Neural progenitor cell (in vitro differentiated cells): ENCODE measurements at places on chromosomes 6 and 20. TPM values are rescaled to one million over a fixed set of nuclear protein-coding genes. Genes with fewer than 3 reads are reported as not detected.

DNA sequence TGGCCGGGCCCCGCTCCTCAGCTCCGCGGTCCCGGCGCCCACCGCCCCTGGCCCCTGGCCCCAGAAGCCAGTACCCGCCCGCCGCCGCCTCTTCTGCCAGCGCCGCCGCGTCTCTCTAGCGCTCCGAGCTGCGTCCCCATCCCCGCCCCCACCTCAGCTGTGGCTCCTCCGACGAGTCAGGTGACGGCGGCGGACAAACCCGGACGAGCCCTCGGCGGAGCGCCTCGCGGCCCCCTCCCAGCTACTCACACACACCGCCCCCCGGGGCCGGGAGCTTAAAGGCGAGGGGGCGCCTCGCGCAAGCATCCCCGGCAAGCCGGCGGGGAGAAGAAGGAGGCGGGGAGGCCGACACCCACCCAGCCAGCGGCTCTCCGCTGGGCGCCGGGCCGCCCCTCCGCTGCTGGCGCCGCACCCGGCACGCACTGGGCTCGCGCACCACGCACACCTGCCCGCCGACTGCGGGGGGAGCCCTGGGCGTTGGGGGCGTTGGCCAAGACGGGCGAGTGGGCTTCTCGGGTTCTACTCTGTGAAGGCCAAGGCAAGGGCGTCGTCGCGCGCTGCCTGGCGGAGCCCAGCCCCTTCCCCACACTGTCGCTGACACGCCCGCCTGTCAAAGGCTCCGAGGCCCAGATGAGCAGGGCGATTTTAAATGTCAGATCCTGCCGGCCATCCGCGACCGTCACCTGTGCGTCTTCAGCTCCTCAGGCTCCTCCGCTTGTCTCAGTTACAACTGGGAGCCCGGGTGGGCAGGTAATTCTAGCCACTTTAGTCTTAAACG, at the start of gene SNAP91:
Gene SNAP91, minus strand, starts transcription at position 132 of the 778 bp plus-strand sequence. CDS start 1,174 bp downstream, outside the sequence.
- peak; percentile 88 for DNase-seq

- DNase-seq: no peak
Observed at GRCh38 chr6:44892579-44892978, 435.6 kb upstream of the RUNX2 start.

DNA sequence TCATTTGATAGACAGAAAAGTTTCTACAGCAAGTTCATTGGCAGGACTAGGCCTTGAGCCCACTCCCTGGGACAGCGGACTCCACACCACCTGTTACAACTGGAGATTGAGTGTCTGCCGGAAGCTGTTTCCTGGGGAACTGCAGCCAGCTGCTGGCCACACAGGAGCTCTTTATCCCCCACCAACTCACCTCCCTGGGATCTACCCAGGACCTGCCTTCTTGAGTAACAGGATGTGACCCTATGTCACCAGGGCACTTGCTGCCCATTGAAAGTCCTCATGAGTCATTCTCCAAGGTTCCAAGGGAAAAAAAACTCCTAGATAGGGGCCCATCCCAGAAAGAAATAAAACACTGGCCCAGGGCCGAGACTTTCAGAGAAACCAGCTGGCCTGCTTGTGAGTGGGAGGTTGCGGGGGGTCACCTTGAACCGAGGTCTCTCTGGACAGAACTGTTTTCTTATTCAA, 37.4 kb upstream of the SLC9A8 start:
- peak; percentile 19 for DNase-seq

DNA sequence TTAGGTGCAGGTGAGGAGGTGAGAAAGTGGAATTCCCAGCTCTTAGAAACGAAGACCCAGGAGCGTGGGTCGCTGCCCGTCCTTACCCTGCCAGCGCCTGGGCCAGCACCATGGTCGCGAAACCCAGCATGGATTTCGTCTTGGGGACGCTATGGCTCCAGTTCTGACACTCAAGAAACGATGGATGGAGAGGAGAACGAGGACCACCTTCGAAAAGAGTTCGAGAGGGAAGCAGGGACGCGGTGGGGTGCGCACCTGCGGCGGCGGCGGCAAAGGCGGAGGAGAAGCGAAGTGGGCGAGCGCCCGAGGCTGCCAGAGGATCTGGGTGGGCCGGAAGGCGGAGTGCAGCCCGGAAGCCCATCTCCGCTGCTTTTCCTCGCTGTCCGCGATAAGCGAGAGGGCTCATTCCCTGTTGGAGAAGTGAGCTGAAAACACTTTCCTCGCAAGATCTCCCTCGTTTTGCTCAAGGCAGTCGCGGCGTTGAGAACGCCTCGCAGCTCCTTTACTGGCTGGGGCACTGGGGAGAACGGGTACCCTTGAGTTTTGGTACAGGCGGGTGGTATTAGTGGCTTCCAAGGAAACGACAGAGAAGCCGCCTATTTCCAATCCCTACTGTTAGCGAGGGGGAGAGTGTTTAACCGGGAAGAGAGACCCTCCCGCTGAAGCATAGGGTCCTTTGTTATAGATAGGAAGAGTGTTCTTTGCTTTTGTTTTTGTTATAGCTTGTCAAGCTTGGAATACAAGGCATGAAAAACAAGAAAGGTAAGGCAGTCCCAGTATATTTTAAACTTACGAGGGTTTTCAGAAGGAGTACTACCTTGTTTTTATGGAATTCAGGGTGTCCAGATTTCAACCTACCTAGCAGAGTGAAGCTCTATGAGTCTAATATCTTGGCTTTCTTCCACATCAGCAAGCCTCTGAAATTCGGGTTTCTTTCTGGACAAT, 109.5 kb downstream of the TRIM27 start:
- peak; percentile 76 for DNase-seq

DNA sequence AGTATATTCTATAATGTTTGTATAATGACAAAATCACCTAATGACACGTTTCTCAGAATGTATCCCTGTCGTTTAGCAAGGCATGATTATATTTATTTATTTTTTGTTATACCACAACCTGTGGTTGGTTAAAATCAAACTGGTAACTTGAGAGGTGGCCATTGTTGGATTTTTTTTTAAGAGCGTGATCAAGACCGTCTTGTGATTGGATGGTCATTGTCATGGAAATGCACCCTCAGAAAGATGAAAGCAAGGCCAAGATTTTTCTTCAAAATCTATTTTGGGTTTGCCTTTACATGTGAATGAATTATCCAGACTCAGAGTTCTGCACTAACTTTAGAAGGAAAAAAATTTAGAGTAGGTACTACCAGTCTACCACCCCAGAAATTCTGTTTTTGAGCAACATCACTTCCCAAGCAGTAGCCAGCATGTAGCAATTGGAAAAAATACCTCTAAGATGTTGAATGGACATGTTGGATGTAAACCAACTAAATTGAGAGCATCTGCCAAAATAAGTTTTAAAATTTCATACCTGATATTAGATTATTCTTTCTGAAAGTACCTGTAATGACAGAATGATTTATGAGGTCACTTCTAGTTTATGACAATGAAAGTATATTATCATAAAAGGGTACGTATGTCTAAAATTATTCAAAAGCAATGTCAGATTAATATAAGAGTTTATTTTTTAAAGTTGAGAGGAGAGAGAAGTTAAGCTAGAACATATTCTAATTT, 50.8 kb downstream of the NCOA7 start:
- DNase-seq: no peak

DNA sequence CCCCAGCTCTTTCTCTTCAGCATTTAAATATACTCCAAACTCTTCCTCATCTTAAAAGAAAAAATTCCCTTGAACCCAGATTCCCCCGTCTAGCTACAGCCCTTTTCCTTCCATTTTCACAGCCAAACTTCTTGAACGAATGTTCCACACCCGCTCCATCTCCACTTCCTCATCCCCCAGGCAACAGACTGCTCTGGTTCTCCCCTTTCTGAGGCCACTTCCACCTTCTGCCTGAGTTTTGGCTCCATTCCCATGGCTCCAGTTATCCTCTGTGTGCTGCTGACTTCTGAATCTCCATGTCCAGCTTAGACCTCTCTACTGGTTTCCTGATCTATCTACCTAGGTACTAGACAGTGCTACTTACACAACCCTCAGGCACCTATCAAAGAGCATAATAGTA, 106.4 kb downstream of the RALGAPA2 start:
- DNase-seq: no peak

GRCh38 chr20:24978513-24978912, 14.0 kb downstream of the APMAP start:
- no peak for DNase-seq

GRCh38 chr6:168387911-168388310, 53.1 kb upstream of the SMOC2 start:
- DNase-seq: no peak

GRCh38 chr6:14644381-14644780, 526.8 kb downstream of the CD83 start:
- no peak for DNase-seq

DNA sequence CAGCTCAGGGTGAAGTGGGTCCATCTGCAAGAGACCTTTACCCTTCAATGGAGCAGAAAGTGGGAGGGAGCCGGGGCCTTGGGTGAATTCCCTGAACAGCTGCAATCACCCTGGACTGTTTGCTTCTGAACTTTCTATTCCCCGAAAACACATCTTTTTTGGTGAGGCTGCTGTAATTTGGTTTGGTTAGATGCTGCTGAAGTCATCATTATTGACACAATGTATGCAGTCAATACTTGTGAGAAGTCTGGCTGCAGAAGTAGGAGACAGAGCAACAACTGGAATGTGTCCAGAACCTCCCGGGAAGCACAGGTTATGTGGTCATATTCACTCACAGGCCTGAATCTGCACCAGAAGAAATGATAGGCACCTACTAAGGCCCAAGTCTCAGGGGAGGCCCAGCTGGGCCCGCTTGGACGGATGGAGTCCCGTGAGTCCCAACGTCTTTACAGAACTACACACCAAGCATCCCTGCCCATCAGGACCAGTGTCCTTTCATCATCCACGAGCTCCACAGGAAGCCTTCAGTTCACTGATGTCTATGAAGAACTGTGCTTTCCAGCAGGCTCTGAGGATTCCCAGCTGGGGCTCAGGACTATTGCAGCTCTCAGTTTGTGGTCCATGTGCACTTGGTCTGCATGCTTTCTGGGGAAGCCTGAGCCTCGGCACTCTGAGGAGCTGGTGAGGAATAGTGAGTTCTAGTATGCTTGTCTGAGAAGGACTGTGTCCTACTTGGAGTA, 177.6 kb downstream of the THBS2 start:
- DNase-seq: no peak

DNA sequence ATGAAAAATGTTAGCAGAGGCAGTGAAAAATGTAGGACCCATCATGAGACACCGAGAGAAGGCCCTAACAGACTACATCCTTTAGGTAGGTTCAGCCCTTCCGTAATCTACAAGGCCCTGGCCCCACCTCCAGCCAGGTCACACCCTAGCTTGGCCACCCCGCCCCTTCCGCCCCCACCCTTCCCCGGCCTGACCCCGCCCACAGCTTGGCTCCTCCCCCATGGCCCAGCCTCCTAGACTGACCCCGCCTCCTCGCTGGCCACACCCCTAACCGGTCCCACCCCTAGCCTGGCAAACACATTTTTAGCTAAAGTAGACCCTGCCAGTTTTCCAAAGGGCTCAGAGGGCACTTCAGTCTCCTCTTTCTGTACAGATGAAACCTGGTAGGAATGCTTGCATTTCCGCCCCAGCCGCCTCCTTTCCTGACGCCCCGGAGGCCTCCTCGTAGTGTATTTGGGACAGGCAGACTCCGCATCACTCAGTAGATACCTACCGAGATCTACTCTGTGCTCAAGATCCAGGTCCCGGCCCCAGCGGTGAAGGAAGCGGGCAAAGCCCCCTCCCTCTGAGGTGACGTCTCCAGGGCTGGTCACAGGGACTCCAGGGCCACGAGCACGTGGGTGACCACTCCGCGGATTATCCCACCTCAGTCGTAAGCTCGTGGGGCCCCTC, 443.5 kb downstream of the PREX1 start:
- DNase-seq: no peak

DNA sequence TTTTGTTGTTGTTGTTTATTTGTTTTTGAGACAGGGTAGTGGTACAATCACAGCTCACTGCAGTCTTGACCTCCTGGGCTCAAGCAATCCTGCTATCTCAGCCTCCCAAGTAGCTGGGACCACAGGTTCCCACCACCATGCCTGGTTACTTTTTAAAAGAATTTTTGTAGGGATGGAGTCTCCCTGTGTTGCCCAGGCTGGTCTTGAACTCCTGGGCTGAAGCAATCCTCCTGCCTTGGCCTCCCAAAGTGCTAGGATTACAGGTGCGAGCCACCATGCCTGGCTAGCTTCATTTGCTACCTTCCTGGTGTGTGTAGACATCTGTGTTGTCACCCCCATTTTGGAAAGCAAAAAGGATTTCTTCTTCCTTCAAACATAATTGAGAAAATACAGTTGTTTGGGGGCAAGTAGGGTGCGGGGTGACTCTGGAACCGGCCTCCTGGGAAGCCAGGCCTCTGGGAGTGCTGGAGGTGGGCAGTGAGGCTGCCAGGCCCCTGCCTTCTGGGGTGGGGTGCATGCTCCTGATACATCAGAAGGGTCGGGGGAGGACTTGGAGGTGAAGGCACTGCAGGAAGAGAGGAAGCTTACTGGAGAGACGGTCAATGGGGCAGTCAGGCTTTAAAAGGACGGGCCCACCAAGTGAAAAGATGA, 28.4 kb downstream of the SYNJ2 start:
- DNase-seq: no peak

DNA sequence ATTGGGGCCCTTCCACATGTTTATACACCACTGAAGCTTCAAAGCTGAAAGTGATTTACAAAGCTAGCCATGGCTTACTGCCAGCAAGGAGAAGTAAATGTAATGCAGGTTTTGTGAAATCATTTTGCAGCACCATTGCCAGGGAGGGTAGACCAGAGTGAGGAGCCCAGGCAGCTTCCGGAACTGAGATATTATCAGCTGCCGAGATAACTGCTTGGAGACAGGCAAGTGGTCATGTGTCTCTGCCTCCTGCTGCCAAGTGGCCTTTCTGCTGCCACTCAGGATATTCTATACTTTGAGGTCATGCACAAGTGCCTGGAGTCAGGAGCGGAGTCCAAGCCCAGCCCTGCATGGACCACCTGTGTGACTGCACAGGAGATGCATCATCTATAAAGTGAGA, 160.2 kb downstream of the SYNDIG1 start:
- DNase-seq: no peak

GRCh38 chr6:21375151-21376116, 218.1 kb upstream of the SOX4 start:
- DNase-seq: no peak

- DNase-seq: peak; percentile 88
Observed at GRCh38 chr20:46307139-46307998, 929 bp downstream of the CDH22 start.

DNA sequence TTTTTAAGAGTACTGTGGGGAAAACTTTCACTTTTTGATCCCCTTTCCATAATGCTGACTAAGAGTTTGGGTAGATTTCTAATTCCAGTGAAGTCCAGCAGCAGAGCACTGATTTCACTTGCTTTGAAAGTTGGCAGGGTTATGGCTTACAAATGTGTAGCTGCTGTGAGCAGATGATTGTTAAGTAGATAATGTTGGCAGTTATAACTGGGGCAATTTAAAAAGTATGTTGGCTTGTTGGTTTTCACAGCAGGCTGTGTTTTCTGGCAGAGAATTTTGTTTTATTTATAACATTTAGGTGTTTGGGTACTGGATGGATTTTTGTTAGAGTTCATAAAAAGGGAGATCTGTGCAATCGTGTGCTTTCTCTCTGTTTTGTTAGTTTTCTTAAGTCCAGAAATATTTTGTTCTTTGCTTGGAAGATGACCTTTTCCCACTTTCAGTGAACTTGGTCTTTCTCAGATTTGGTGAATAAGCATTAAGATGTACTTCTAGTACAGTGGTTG, 31.4 kb downstream of the AFDN start:
- DNase-seq: no peak

- no peak for DNase-seq
Observed at GRCh38 chr6:449486-450419, 58.2 kb downstream of the IRF4 start.

- no peak for DNase-seq
Observed at GRCh38 chr6:33712914-33713313, 1.4 kb upstream of the UQCC2 start.

The SLC25A27 gene
- 25.9 and 47.7 TPM in 2 replicates for total RNA-seq

The RHAG gene
- total RNA-seq: not detected in 2 replicates

The MEI4 gene
- 1.0 TPM in 2 replicates for total RNA-seq

The TCF15 gene
- 0.07 and 1.4 TPM in 2 replicates for total RNA-seq

The SIRPB1 gene
- total RNA-seq: 0.62 TPM in 1 of 2 replicates, not detected in the other

The UNC5CL gene
- 2.2 and 5.0 TPM in 2 replicates for total RNA-seq
